ENCODE measurements at places on chromosomes 2 and 18. TPM values are rescaled to one million over a fixed set of nuclear protein-coding genes. Genes with fewer than 3 reads are reported as not detected.

DNA sequence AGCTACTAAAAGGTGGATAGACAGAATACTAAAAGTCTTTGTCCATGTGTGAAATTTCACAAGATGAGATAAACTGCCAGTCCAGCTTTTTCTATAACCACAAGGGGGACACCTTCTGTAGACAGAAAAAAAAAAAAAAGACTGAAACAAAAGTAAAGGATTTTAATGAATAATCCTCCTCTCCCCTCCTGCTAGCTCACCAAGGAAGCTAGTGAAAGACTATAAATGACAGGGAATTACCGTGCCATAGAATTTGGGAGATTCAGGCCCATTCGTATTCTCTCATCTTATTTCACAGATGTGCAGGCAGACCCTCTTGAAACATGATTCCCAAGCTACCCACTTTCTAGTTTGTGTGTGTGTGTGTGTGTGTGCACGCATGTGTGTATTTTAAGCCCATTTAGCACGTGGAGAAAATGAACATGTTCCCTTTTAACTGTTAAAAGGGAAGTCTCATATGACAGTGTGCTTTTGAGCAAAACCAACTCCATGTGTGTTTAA is 36.3 kb upstream of the SLC8A1 start:
- no peak for DNase-seq

- DNase-seq = no peak
Observed at GRCh38 chr2:21270708-21271122, 146.9 kb downstream of the TDRD15 start.

HSPE1 gene
- 226 TPM for polyA plus RNA-seq

DNA sequence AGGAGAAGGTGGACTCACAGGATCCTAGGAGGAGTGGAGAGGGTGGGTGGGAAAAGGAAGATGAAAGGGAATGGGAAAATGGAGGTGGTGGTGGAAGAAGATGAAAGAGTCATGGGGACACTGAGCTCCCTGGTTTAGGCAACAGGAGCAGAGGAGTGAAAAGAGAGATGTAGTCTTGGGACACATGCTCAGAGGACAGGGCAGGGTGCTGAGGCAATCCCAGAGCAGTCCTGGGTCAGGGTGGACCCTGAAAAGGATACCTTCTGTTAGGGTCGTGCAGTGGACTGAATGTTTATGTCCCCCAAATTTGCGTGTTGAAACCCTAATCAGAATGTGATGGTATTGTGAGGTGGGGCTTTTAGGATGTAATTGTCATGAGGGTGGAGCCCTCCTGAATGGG is 37.9 kb downstream of the SUCLG1 start:
- DNase-seq = no peak

DNA sequence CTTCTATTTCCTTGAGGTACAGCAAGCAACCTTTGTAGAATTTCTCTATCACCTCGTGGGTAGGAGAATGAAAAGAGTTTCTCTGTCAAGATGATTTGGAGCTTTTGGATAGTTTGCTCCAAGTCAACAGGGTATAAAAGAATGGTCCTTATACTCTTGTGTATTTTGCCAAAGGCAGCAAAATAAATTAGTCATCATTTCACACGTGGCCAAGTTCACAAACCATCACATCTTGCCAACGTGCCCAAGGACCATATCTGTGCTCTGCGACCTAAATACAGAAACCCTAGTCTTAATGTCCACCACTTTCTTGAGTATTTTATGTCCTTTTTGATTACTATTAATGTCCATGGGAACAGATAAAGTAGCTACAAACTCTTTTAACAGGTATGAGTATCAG is 262.9 kb downstream of the AFF3 start:
- no peak for DNase-seq

DNA sequence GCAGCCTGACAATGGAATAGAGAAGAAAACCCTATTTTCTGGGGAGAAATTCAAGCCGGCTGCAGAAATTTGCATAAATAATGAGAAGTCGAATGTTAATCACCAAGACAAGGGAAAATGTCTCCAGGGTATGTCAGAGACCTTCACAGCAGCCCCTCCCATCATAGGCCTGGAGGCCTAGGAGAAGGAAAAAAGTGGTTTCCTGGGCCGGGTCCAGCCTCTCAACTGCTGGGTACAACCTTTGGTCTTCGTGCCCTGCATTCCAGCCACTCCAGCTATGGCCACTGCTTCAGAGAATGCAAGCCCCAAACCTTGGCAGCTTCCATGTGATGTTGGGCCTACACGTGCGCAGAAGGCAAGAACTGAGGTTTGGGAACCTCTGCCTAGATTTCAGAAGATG is 6.0 kb upstream of the SCRN3 start:
- no peak for DNase-seq

RAB31 gene
- 12.8 TPM for polyA plus RNA-seq

DNA sequence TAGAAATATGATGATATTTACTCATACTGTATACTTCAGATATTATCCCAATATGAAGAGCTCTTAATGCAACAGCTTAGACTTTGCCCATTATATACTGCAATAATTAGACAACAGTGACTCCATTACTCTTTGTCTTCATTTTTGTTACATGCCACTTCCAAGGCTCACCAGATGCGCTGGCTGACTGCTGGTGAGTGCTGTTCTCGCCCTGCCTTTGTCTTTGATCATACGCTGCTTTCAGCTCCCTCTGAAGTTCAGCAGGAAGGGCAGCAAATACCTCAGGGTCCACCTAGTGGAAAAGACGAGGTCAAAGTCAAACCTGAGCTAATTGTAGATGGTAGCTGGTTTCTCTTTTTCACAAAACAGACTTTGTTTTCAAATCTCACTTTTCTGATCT is 66.3 kb downstream of the EIF5B start:
- DNase-seq = no peak

DNA sequence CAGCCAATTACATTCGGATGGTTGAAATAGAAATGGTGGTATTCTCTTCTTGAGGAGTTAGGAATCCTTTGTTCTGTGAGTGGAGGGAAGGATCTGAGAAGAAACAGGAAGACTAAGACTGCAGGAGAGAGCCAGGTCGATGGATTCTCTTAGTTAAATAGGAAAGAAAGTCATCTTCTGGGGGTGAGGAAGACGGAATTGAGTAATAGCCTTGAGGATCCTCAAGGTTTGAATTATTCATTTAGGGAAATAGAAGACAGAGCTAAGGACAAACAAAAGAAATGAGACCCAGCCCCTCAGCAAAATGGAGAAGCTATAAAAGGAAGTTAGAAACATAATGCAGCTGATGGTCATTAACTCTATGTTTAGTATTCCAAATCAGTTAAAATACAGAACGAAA is 1.8 kb downstream of the LAPTM4A start:
- no peak for DNase-seq

- peak; percentile 28 for DNase-seq
Observed at GRCh38 chr2:239818086-239818485, 207.1 kb downstream of the NDUFA10 start.

- DNase-seq = peak; percentile 58
Observed at GRCh38 chr2:106192752-106193689, 1.1 kb downstream of the UXS1 start.

DNA sequence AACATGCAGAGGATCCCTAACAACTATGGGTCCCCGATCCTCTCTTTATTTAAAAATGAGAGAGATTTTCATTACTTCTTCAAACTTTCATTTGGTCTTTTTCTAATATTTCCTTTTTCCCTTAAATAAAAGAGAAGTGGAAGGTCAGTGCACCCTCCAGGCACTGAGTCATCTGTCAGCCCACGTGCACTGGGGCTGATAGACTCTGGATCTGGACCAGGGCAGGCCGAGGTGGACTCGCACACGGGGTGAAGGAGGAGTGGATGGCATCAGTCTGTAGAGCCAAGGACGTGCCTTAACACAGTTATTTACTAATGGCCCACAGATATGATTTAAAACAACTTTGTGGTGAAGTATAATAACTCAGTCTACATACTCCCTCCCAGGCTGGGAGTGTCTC is 214.4 kb upstream of the TMEM200C start:
- DNase-seq = no peak

DNA sequence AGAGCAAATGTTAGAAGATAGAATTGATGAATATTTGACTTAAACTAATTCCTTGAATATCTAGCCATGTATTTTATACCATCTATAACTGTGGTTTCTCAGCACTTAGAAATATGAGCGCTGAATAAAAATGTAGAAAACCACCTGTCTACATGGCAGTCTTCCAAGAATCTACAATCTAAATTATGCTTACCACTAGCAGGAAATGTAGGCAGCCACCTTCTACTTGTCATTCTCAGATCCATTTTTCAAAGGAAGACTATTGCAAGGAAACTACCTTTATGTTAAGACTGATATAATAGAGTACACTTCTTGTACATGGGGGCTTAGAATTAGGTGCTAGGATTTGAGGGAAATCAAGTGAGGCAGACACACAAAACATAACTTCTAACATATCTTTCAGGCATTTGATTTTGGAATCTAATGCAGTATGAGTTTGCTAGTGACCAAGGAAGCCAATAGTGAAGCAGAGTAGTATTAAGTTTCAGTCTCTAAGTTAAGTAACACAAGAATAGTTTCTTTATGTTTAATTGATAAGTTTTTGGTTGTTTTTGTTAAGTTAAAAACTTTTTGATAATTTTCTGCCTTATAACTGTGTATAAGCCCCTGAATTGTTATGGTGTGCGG is 175.9 kb upstream of the ITGA4 start:
- DNase-seq = no peak

TXNDC2 gene
- polyA plus RNA-seq = not detected

- DNase-seq = no peak
Observed at GRCh38 chr2:64594226-64594989, 59.3 kb downstream of the SERTAD2 start.

STAMBP gene
- 18.6 TPM for polyA plus RNA-seq

GRCh38 chr2:54259413-54260240 is 3.6 kb upstream of the TSPYL6 start:
- no peak for DNase-seq

DNA sequence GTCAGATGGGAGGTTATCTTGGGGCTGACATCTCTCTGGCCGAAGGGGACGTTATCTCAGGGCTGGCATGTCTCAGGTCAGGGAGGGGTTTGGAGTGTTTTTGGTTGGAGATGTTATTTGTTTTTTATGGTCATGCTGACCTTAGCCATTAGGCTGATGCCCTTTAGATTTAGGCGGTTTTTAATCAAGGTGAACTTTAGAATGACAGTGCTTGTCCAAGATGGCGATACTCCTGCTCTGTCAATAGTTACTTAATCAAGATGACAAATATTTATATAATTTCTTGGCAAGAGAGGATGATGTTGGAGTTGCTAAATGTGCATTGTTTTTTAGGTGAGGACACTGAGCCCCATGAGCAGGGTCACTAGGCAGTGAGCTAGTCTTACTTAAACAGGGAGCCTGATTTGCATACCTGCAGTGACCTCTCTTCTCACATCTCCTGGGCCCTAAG is 34.5 kb downstream of the MERTK start:
- DNase-seq = no peak

CDH2 gene
- polyA plus RNA-seq = 14.2 TPM

- DNase-seq = no peak
Observed at GRCh38 chr18:67540559-67540958, 24.0 kb upstream of the DSEL start.

CERKL gene
- 0.50 TPM for polyA plus RNA-seq

STPG4 gene
- polyA plus RNA-seq = not detected

CYTIP gene
- polyA plus RNA-seq = 1.6 TPM

NPAS2 gene
- 24.3 TPM for polyA plus RNA-seq

GRCh38 chr2:160266037-160266551 is 66.0 kb upstream of the ITGB6 start:
- DNase-seq = no peak

DNA sequence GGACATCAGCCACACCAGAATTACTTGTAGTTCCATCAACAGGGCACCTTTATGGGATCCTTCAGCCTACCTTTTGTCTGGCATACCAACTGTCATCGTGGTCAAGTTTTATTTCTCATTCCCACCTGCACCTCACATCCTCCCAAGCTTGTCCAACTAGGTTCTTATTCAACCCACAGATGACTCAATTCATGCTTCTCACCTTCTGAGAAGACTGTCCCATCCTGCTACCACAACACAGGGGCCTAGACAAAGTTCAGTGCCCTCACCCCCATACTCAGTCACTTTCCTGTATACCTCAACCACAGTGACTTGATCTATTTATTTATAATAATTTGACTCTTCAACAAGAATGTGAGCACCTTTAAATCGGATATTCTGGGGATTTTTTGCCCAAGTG is 114.4 kb upstream of the ACVR1C start:
- DNase-seq = no peak

- no peak for DNase-seq
Observed at GRCh38 chr2:34547900-34548299, 948.8 kb upstream of the FAM98A start.

- DNase-seq = no peak
Observed at GRCh38 chr2:45342-46130, 769 bp downstream of the FAM110C start.

GTF2A1L gene
- polyA plus RNA-seq = not detected

GALNT13 gene
- not detected for polyA plus RNA-seq

GRCh38 chr2:177716484-177716883 is 323.9 kb downstream of the AGPS start:
- DNase-seq = no peak

RNF152 gene
- 11.2 TPM for polyA plus RNA-seq

DNA sequence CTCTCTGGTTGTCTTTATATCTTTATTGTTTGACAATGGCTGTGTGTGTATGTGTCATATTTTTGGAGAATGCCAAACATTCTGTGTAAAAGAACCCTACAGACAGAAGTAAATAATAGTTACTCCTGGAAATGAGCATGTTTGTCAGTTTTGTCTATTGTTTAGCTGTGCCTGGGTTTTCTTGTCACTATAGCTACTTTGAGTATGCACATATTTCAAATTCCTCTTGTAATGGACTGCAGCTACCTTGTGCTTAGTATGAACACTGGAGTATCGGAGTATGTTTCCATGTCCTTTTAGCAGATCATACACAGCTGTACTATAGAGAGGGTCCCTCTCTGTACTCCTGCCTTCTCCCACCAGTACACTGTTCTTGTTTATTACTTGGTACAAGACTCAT is 58.0 kb upstream of the DOCK10 start:
- DNase-seq = no peak

LRRTM4 gene
- not detected for polyA plus RNA-seq

DNA sequence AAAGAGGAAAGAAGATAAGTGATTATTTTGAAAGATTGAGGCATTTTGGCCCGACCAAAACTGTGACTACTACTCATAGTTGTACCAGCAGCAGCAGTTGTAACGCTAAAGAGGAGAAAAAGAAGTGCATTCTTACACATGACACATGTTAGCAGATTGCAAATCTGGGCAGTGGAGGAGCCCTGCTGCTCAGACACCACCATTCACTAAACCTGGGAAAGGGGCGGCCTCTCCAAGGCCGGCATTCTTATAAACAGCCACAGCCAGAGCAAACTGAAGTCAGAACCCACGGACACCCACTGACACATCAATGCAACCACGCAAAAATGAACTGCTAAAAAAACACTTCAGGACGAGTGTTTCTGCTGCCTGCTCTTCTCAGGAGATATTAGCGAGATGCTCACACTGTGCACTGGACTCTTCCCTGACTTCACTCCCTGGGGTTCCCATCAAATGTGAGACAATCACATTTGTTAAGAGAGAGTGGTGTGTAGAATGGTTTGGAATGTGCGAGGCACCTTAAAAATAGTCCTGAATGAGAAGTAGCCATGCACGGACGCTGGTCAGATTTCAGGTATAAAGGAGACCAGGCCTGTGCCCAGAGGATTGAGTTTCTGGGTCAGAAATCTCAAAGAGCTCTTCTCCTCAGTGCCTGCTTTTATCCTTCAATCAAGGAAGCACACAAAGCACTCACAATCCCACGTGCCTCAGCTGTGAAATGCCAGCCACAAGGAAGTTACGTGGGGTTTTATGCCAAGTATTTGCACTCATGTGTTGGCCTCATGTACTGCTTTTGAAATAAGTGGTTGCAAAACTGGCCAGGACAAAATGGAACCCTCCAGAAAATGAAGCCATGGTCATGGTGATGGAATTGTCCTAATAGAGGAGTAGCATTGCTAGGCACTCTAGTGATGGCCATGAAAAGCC is 83.4 kb downstream of the MTCL1 start:
- no peak for DNase-seq

GRCh38 chr2:62306751-62307468 is 111.0 kb downstream of the B3GNT2 start:
- DNase-seq = no peak
